ENCODE measurements at places on chromosomes 3 and 15.
A peak's percentile ranks its signal among the peaks of the same experiment; 100 is the strongest.

- H3K4me3 ChIP-seq = no peak overlapping the region
- peaks cover 7% of the 10 kb centered on the region for H3K4me1 ChIP-seq
- H3K27ac ChIP-seq = no peak overlapping the region
- no peak for DNase-seq
These were observed 54.9 kb downstream of the DCUN1D1 start for GRCh38 chr3:182925330-182925943.

DNA sequence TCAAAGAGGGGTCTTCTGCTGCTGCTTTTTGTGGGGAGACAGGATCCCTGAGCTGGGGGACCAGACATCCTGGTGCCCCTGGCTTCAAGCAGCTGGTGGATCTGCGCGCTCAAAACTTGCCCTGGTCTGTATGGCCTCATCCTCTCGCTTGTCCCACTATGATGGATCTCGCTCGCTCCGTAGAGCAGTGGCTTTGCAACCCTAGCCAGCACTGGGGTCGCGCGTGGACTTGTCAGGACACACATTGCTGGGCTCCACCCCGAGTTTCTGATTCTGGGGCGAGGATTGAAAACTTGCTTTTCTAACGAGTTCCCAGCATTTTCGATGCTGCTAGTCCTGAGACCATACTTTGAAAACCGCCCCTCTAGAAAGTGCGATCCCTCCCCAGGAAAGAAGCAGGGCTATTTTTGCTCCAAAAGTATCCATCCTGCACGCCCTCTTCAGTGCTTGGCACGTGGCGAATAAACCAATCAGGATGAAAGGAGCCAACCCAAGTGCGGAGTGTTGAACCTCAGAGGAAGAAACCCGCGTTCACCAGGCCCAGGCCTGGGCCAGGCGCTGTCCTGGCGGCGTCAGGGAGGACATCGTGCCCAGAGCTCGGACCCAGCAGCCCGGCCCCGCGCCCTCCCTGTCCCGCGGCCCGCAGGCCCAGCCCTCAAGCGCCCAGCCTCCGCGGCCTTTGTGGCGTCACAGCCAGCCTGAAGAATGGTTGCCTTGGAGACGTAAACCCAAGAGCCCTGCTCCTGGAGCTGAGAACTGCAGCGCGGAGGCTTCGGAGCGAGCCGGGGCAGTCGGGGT lies at the start of gene CFAP100:
TSS of gene CFAP100 (plus strand) at position 731 of the 798 bp plus-strand sequence. CDS start 1,092 bp downstream, outside the sequence.
- peaks cover 5% of the 10 kb centered on the region for H3K4me1 ChIP-seq
- no peaks in the 10 kb centered on the region for H3K36me3 ChIP-seq
- no peak for DNase-seq
- no peak within 1 kb of the TSS for H3K4me3 ChIP-seq
- no peak within 1 kb of the TSS for H3K27ac ChIP-seq

DNA sequence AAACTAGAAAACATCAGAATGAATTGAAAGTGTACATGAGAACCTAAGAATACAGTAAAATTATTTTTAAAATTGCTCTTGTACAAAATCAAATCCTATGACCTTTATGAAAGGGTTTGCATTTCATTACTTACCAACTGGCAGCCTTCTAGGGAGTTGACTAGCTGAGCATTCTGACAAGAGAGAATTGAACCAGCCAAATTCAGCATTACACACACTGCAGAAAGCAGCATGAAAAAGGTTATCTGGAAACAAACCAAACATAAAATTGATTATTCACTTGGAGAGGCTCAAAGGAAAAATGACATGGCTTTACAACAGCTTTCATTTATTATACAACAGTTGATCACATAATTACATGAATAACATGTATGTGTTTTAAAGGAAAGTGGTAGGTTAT lies 17.4 kb downstream of the NSMCE3 start:
- H3K27me3 ChIP-seq = no peaks in the 10 kb centered on the region
- no peak for DNase-seq
- H3K36me3 ChIP-seq = no peaks in the 10 kb centered on the region
- H3K4me1 ChIP-seq = no peaks in the 10 kb centered on the region

DNA sequence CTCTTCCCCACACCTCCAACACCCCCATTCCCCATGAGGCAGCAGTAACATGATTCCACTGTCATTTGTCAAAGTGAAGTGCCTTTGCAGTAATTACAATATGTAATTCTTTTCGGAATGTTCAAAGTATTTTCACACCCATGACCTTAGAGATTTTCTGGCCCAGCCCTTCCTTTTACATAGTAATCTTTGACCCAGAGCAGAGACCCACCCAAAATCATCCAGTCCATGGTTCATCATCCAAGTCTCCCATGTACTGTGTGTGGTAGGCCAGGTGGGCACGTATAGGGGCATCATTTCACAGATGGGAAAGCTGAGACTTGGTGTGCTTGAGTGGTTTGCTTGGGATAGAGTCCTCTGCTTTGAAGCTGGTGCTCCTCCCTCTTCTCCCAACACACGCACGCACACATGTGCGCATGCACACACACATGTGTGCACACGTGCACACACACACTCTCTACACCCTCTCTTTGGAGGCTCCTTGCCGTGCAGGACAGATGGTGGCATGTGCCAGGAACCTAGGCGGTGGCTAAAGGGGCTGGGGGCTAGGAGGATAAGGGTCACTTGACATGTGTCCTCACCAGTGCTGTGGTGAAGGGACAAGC lies 284.7 kb upstream of the ROPN1 start:
- peaks cover 24% of the 10 kb centered on the region for H3K27me3 ChIP-seq
- no peaks in the 10 kb centered on the region for H3K4me1 ChIP-seq
- H3K4me3 ChIP-seq = no peak overlapping the region
- H3K36me3 ChIP-seq = no peaks in the 10 kb centered on the region
- DNase-seq = no peak

GRCh38 chr3:33006571-33007286 lies 55.3 kb downstream of the CCR4 start:
- peaks cover 21% of the 10 kb centered on the region for H3K4me1 ChIP-seq
- no peak overlapping the region for H3K4me3 ChIP-seq
- peak overlapping the region; percentile 87 for H3K27ac ChIP-seq
- H3K27me3 ChIP-seq = no peaks in the 10 kb centered on the region
- no peak for DNase-seq
- H3K36me3 ChIP-seq = peaks cover 9% of the 10 kb centered on the region

DNA sequence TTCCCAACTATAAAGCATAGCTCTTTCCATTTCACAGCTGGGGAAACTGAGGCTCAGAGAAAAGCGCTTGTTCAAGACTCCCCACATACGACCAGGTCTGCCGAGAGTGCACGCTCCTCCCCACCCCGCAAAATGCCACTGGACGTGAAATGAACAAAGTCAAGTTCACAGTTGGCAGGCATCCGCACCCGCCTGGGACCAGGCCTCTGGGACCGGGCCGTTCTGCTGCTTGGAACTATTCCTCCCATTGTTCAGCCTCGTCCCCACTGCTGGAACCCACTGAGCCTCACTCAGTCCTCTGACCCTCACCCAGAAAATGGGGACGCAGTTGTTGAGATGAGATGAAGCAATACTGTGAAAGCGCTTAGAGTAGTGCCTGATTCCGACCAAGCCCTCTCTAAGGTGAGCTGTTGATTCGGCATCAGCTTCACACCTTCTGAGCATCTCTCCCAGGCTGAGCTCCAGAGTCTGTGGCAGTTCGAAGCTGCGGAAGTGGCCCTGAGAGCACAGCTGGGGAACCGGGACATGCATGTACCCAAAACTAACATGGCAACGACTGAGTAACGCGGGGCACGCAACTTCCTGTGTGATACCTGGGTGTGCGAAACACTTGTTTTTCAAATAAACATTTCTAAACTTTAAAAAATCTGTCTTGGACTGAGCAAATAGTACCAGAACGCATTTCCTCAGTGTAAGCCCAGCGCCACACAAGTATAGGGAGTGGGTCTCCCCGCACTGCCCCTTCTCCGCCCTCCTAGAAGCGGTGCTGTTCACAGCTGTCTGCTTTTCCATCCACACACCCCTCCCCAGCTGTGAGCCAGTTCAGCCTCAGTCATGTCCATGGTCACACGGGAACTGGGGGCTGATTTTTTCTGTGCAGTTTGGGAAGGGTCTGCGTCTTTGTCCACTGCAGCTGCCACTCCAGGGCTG lies 93.4 kb downstream of the CHSY1 start:
- peaks cover 3% of the 10 kb centered on the region for H3K36me3 ChIP-seq
- peak overlapping the region; percentile 13 for H3K27ac ChIP-seq
- no peaks in the 10 kb centered on the region for H3K27me3 ChIP-seq
- no peak overlapping the region for H3K4me3 ChIP-seq
- no peak for DNase-seq

DNA sequence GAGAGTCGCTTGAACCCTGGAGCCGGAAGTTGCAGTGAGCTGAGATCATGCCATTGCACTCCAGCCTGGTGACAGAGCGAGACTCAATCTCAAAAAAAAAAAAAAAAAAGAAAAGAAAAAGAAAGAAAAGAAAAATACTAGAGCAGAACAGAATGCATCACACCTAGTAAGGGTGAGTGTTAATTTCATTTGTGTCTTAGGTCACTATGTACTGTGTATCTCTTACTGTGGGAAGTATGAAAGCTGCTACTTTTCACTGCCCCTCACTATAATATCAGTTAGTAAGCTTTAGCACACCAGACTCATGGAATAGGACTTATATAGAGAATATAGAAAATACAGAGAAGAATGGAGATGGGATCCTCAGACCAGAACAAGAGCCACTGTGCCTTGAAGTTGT lies 45.9 kb upstream of the RASA2 start:
- DNase-seq = no peak
- peaks cover 55% of the 10 kb centered on the region for H3K36me3 ChIP-seq
- H3K27me3 ChIP-seq = no peaks in the 10 kb centered on the region
- peaks cover 56% of the 10 kb centered on the region for H3K4me1 ChIP-seq
- H3K27ac ChIP-seq = peak overlapping the region; percentile 93
- H3K4me3 ChIP-seq = peak overlapping the region; percentile 7
